RCC 7860 (cell line): ENCODE measurements at places on chromosomes 11 and 22.

DNA sequence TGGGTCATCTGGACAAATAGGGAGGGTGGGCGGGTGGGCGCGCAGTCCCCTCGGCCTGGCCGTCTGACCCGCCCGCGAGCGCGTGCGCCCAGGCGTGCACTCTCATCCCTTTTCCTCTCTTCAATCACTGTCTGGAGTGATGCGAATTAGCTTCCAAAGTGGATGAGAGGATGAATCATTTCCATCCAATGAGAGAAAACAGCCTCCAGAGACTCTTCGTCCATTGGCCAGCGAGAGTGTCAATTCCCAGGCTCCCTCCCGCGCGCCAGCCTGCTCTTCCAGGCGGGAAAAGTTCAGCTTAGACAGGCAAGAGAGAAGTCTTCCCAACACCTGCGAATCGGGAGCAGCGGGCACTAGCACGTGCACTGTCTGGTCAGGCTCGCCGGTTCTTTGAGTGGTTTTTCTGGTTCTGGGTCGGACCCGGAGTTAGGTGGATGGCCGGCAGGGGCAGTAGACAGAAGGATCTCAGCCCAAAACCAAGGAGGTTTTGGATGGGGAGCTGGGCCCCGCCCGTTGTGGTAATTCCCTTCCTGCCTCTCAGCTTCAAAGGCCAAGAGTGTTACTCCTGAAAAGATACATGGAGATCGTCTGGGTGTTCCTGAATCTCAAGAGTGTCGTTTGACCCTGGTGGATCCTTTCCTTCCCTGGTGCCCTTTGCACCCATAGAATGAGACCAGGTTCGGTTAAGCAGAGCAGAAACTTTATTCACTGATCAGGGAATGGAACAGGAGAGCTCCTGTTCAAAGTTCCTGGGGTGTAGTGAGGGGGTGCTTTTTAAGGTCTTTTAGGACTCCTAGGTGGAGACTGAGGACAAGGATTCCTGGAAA lies 33.4 kb upstream of the GLYATL1 start:
- DNase-seq = peak; percentile 82

GRCh38 chr22:20429254-20430100 lies 8.1 kb downstream of the SCARF2 start:
- no peak for DNase-seq

- DNase-seq = no peak
Observed at GRCh38 chr11:28347371-28347770, 239.2 kb downstream of the METTL15 start.

DNA sequence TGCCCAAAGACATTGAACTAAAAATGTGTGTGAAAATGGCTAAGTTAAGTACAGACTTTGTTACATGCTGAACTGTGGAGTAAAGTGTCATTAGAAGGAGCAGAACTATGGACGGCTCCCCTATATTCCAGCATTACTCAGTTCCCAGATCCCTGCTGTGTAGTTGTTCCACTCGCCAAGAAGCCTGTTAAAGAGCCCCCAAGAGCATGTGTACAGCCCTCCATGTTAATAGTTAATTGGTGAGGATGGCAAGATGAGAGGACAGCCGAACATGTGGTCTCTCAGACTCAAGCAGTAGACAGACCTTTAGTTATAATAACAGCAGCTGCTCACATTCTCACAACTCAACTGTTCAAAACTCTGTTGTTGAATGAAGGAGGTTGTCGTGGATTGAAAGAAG lies 127.4 kb downstream of the ELP4 start:
- no peak for DNase-seq
